Cardiac fibroblast (primary cell): ENCODE measurements at places on chromosomes 16 and 17.

DNA sequence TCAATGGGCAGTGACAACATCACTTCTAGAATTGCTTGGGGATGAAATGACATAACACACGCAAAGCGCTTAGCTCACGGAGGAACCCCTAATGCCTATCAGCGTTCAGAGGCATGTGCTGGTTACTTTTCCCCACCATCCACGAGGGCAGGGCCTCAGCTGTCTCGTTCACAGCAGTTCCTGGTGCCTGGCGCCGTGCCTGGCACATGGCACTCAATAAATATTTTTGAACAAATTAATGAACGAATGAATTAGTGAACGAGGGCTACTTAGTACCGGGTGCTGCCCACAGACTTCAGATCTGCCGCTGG, 14.1 kb upstream of the CIBAR2 start:
- DNase-seq = no peak

GRCh38 chr17:2722611-2723010, 11.0 kb upstream of the CLUH start:
- no peak for DNase-seq

DNA sequence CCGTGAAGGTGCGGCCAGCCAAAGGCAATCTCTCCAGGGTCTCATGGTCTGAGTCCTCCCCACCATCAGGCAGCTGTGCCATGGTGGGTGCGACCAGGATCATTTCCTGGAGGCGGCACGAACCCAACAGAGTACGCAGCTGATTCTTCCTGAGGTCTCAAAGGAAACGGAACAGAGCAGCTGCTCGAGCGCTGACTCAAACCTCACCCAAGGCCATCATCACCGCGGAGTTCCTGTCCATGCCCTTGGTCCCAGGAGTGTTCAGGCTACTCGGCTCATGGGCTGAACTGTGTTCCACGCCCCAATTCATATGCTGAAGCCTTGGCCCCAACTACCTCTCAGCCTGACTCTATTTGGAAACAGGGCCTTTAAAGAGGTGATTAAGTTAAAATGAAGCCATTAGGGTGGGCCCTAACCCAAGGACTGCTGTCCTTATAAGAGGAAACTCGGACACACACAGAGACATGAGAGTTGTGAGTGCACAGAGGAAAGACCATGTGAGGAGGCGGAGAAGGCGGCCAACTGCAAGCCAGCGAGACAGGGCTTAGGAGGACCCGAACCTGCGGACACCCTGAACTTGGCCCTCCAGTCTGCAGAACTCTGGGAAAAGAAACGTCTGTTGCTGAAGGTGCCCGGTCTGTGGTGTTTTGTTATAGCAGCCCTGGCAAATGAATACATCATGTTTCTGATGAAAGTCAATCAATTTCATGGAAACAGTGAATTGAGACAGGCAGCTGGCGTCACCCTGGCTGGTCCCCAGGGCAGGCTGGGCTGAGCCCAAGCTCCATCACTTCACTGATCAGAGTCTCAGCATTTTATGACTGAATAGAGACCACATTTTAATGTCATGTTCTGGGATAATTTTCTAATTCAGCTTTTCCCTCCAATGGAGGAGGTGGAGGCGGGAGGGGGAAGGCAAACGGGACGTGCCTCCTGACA, 13.7 kb downstream of the MXRA7 start:
- DNase-seq = peak; percentile 70

DNA sequence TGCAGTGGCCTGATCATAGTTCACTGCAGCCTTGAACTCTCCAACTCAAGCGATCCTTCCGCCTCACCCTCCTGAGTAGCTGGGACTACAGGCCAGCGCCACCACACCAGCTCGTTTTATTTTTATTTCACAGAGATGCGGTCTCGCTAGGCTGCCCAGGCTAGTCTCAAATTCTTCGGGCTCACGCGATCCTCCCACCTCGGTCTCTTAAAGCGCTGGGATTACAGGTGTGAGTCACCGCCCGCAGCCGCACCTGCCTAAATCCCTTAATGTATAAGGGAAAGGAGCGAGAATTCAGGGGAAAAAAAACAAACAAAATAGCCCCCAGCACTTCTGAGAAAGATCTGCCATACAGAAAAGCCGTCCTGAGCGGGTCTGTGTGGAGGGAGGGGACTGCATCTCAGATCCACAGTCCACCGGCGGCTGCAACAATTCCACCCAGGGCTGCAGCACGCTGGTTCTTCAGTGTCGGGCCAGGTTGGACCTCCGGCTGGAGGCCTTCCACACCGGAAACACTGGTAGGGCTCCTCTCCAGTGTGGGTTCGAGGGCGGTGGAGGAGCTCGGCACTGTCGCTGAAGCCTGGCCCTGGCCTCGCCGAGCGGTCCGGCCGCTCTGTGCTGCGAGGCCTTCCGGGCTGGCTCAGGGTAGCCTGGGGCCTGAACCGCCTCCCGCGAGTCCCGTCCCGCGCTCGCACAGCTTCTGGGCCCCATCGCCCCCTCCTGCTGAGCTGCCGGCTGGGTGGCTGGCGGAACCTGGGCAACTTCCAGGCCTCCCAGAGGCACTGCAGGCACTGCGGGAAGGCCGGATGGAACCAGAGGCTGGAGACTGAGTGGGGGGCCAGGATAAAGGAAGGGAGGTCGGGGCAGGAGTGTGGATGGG, 7.0 kb downstream of the ZNF843 start:
- DNase-seq = no peak
